ENCODE measurements at places on chromosomes 5 and 9.

DNA sequence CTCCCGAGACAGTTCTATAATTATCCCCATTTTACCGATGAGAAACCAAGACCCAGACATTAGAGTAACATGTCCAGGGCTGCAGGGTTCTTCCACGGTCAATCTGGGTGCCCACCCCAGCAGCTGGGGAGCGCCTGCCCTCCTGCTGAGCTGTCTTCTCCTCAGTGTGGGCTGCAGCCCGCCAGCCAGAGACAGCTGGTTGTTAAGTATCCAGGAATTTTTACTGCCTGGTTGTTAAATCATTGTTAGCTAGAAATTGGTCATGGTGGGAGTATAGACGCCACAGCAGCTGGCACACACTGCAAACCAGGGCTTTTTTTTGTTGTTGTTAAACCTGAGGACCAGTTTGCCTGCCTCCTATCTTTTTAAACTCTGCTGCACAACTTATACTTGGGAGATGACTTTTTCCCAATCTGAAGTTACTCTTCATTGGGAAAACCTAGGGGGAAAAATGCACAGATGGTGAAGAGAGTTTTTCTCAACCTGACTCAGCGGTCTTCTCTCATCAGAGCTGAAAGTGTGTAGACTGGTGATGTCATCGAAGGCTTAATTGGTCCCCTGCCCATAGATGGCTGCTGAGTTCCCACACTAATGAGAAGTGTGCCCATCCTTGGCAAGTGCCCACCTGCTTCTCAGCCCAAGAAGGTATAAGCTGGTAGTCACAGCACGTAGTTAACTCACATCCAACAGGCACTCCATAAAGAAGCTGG, 208.6 kb downstream of the DRD1 start:
- DNase-seq: no peak

DNA sequence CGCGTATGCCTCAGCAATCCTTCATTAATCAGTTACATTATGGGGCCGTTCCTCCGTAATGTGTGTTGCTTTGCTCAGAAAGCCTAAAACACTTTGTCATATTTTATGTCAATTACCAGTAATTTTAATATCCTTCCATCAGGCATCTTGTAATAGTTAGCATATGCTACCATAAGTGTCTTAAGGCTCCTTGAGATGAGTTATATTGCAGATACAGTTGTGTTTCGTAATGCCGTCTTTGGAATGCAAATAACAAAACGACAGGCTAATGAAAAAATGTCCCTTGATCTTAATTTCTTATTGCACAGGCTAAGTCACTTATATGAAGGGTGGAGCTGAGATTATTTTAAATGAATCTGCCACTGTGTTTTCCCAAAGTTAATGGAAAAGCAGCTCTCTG, 50.5 kb downstream of the TBCA start:
- DNase-seq: no peak

DNA sequence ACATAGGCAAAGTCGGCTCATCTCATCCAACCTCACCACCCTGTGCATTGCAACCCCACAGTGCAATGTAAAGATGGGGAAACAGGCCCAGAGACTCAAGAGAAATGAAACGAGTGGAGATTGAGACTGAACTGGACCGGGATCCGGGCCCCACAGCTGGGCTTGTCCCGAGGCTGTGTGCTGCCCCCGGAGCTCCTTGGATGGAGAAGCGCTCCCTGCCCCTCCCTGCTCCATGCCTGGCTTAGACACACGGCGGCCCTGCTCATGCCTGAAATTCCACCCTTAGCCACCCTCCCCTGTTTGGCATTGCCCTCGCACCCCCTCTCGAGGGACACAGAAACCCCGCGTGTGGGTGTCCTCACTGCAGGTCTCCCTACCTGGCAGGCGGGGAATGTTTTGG, 27.2 kb upstream of the FCN1 start:
- DNase-seq: no peak

GRCh38 chr9:127694890-127695720, 11.7 kb upstream of the CFAP157 start:
- no peak for DNase-seq

Data from kidney capillary endothelial cell (primary cell).